Mesenchymal stem cell (in vitro differentiated cells and primary cell): ENCODE measurements at places on chromosomes 2 and 18.

DNA sequence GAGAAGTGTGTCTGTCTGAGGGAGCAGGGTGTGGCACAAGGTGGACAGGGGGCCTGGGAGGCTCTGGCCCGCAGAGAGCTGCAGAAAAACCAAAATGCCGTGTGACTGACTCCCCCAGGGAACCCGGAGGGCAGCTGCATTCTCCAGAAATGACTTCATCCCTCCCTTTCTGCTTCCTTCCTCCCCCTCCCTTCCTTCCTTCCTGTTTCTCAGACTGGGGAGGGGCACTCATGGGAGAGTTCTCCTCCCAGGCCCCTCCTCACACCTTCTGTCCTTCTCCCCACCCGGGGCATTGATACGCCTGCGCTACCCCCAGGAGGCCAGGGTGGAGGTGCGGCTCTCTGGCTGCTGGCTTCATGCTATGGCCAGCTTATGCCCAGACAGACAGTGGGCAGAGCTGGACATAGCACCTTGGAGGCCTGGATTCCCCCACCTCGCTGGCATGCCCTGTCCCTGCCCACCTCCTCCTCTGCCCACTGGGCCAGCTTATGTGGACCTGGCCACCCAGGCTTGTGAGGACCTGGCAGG lies 8.2 kb upstream of the GPR17 start:
- peak; percentile 82 for DNase-seq

GRCh38 chr2:159591221-159591620 lies 25.1 kb downstream of the BAZ2B start:
- no peak for DNase-seq

- no peak for DNase-seq
Observed at GRCh38 chr2:163715199-163715598, 20.6 kb downstream of the FIGN start.

DNA sequence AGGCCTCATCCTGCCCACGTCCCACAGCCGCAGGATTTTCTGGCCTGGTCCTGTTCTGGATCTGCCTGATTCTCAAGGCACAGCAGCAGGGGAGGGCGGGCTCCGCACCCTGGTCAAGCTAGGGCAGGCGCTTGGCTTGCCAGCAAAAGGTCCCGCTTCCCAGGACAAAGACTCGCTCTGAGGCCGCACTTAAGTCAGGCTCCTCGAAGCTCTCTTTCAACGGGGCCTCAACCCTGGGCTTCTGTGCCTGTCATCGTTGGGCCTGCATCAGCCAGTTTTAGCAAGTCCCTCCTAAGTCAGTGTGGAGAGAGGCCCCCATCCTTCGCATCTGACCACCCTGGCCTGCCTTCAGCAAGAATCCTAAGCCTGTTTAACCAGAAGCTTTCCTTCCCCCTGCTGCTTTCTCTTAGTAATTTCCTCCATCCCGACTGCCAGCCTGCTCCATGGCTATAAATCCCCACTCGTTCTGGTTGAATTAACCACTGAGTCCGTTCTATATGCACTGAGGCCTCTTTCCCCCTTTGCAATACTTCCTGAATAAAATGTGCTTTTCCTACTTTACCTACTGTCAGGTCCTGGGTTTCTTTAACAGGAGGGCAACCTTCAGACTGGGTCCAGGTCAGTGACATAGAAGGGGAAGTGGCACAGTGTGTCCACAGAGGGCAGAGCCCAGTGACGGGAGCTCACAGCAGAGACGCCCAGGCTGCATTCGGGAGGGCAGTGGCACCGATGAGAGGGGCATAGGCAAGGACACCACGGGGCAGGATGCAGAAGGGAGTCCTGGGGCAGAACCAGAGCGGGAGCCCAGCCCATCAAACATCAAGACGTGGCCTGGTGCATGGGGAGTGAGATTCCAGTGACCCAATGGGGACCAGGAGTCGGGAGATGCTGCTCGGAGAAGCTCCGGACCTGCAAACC lies 62.7 kb downstream of the SP110 start:
- no peak for DNase-seq

DNA sequence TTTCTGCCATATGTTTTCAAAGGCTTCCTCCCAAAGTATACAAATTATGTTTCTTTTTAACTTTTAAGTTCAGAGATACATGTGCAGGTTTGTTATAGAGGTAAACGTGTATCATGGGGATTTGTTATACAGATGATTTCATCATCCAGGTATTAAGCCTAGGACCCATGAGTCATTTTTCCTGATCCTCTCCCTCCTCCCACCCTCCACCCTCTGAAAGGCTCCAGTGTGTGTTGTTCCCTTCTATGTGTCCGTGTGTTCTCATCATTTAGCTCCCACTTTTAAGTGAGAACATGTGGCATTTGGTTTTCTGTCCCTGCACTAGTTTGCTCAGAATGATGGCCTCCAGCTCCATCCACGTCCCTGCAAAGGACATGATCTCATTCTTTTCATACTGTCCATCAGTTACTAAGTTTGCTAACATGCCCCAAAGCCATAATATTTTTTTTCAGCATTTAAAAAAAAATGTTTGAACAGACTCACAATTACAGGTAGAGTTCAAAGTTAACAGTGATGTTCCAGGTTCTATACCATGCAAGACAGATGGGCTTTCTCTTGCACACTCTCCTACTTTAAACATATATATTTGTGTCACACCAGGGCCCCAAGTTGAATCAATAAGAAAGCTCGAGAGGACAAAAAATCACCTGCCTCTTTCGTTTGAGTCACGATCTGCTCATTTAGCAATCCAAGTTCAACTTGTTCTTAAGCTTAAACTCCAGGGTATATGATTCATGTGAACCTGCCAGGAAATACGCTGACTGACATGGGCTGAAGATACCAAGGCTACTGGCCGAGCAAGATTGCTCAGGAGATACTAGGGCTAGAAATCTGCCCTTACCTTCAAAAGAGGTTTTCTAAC lies 77.6 kb downstream of the AP1S3 start:
- DNase-seq = peak; percentile 20

DNA sequence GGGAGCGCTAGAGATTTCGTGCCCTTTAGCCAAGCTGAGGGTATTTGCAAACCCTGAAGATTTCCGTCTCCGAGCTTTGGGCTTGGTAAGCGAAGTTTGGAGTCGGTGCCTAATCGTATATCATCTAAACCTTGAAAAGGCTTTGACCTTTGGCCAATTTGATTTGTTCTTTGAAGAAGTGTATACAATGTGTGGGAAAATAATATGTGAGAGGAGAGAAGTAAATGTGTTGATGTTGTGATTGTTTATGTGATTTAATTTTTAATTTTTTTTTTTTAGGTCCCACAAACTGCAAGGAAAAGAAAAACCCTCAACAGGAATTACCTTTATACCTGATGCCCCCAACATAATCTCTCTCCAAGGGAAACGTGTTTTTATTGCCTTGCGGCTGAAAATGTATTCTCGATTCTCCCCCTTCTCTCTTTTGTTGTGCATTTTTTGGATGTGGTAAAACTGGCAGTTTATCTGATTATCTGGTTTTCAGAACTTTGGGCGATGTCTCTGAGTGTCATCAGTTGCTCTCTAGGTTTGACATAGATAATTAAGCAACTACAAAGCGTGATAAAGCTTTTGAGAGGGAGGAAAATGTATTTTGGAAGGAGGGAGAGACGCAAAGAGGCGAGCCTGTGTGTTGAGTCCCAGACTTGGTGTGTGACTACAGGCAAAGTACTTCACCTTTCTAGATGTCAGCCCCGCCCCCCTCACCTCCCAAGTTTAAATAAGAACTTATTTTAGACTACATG lies 912 bp upstream of the FBXO11 start:
- peak; percentile 47 for DNase-seq

DNA sequence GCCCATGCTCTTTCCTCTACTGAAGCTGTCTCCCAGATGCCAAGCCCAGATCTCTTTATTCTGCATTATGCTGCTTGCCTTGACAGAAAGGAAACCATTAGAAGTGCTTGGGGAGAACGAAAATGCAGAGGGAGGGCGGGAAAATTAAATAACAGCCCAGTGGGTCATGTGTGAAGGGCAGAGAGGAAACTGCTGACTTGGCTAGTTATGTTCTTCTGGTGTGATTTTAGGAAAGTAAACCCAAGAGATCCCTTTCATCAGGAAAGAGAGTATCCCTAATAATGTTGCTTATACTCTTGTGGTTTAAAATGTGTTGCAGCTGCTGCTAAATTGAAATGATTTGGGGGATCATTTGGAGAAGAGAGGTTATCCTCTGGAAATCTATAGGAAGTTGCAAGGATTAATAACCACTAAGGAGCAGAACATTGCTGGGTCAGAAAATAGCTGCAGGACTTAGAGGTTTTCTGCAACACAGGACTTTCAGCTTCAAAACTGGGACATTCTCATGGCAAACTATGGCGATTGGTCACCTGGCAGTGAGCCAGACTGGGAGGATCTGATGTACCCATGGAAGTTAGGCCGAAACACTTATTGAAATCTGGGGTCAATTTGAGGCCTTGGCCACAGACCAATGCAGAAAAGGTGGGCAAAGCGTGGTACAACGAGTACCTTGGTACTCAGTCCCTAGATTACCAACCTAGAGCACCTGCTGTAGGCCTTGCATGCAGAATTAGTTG lies 172.2 kb downstream of the TMEM247 start:
- DNase-seq = no peak

DNA sequence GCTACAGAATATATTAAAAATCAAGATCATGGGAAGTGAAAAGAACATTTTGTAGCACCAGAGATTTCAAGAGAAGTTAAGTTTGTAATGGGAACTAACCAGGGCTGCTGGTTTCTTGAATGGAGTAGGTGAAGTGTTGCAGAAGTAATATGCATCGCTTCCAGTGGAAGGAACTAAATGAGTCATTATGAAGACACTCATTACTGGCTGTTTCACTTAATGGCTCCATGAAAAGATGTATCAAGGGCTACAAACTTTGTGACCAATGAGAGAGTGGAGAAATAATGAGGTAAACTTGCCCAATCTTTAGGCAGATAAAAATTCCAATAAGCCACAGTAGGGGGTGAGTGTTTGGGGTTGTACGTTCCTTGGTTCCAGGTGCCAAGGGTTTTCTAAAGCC lies 380.4 kb upstream of the POU3F3 start:
- DNase-seq = no peak
